ENCODE measurements at places on chromosomes 11 and 22. TPM values are rescaled to one million over a fixed set of nuclear protein-coding genes. Genes with fewer than 3 reads are reported as not detected.

DNA sequence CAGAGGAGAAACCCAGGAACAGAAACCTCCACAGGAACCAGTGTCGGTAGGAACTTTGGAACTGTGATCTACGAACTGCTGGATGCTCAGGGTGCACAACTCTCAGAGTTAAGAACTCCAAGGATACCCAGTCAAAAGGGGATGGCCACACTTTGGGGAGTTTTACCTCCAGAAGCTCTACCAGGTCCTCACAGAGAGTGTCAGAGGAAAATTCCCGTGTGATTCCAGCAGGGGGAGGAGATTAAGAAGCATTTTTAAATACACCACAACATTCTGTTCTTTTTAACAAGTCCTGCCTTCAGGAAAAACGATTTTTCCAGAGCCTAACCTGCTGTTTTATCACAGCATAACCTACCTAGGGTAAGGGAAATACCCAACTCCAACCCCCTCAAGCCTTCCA is 104.0 kb downstream of the SOX6 start:
- no peaks in the 10 kb centered on the region for H3K27me3 ChIP-seq
- no peaks in the 10 kb centered on the region for H3K36me3 ChIP-seq
- no peaks in the 10 kb centered on the region for H3K4me1 ChIP-seq
- DNase-seq = no peak
- no peak overlapping the region for H3K27ac ChIP-seq

- no peaks in the 10 kb centered on the region for H3K36me3 ChIP-seq
- no peaks in the 10 kb centered on the region for H3K4me1 ChIP-seq
- peaks cover 7% of the 10 kb centered on the region for H3K27me3 ChIP-seq
- no peak overlapping the region for H3K4me3 ChIP-seq
- H3K27ac ChIP-seq = no peak overlapping the region
- no peak for DNase-seq
Observed at GRCh38 chr11:45262900-45263299, 23.2 kb downstream of the SYT13 start.

- no peaks in the 10 kb centered on the region for H3K4me1 ChIP-seq
- H3K4me3 ChIP-seq = no peak overlapping the region
- no peak overlapping the region for H3K27ac ChIP-seq
- peak; percentile 8 for DNase-seq
Observed at GRCh38 chr11:2342981-2343380, 34.1 kb upstream of the CD81 start.

- no peak overlapping the region for H3K27ac ChIP-seq
- H3K4me3 ChIP-seq = no peak overlapping the region
- no peaks in the 10 kb centered on the region for H3K4me1 ChIP-seq
- DNase-seq = no peak
- H3K27me3 ChIP-seq = peaks cover 6% of the 10 kb centered on the region
- H3K36me3 ChIP-seq = no peaks in the 10 kb centered on the region
Observed at GRCh38 chr11:131668500-131669400, 298.3 kb downstream of the NTM start.

GRCh38 chr11:100918551-100919500 is 210.8 kb downstream of the PGR start:
- no peak overlapping the region for H3K27ac ChIP-seq
- H3K4me1 ChIP-seq = no peaks in the 10 kb centered on the region
- DNase-seq = no peak
- no peaks in the 10 kb centered on the region for H3K27me3 ChIP-seq
- no peaks in the 10 kb centered on the region for H3K36me3 ChIP-seq
- H3K4me3 ChIP-seq = no peak overlapping the region

DNA sequence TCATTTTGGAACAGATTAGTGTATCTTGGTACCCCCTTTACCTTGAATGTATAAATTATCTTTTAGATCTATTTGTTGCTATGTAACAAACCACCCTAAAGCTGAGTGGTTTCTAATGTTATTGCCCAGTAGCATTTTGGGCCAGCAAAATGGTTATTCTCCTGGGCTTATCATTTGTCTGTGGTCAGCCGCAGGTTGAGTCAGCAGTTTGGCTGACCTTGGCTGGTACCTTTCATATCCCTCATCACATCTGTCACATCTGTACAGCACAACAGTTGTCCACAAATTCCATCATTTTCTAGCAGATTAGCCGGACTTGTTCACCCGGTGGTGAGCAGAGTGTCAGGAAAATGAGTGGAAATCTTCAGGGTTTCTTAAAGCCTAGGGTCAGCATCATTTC is 588.5 kb upstream of the ARHGAP42 start:
- H3K27ac ChIP-seq = no peak overlapping the region
- no peaks in the 10 kb centered on the region for H3K4me1 ChIP-seq
- no peak overlapping the region for H3K4me3 ChIP-seq
- no peaks in the 10 kb centered on the region for H3K36me3 ChIP-seq

- no peak for DNase-seq
- H3K4me1 ChIP-seq = peaks cover 6% of the 10 kb centered on the region
- no peak overlapping the region for H3K4me3 ChIP-seq
- H3K27ac ChIP-seq = no peak overlapping the region
- H3K36me3 ChIP-seq = no peaks in the 10 kb centered on the region
- peaks cover 55% of the 10 kb centered on the region for H3K27me3 ChIP-seq
Observed at GRCh38 chr22:44330188-44330743, 17.5 kb upstream of the SHISAL1 start.

DNA sequence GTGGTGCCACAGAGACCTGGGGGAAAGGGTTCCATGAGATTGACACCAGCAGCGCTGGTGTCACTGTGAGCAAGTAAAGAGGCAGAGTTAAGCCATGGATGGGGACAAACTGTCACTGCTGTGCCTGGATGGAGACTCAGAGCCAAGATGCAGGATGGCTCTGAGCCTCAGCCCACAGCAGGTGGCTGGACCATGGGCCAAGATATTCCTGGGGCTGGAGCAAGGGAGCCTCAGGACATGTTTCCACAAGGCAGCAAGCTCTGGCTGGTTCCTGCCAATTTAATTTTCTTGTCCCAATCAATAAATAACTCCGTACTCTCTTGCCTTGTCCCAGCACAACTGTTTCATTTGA is 23.0 kb downstream of the MYO18B start:
- H3K36me3 ChIP-seq = no peaks in the 10 kb centered on the region
- no peak for DNase-seq
- no peaks in the 10 kb centered on the region for H3K27me3 ChIP-seq
- H3K4me1 ChIP-seq = no peaks in the 10 kb centered on the region
- H3K4me3 ChIP-seq = no peak overlapping the region

Gene ZNF214
- total RNA-seq = 3.7 TPM

Gene E2F8
- 0.38 TPM for total RNA-seq

Gene NEFH
- 0.46 TPM for total RNA-seq

Measured in upper lobe of right lung (tissue), 1 donor.